ENCODE measurements at places on chromosomes 13 and 19.

GRCh38 chr13:46571189-46571908 lies 18.4 kb downstream of the LRCH1 start:
- no peak for DNase-seq

- DNase-seq = no peak
Observed at GRCh38 chr13:37113534-37113933, 8.1 kb upstream of the CSNK1A1L start.

- peak; percentile 2 for DNase-seq
Observed at GRCh38 chr13:52851137-52851962, 2.9 kb upstream of the PCDH8 start.

GRCh38 chr13:99963816-99964339 lies 7.7 kb downstream of the ZIC5 start:
- DNase-seq = no peak

DNA sequence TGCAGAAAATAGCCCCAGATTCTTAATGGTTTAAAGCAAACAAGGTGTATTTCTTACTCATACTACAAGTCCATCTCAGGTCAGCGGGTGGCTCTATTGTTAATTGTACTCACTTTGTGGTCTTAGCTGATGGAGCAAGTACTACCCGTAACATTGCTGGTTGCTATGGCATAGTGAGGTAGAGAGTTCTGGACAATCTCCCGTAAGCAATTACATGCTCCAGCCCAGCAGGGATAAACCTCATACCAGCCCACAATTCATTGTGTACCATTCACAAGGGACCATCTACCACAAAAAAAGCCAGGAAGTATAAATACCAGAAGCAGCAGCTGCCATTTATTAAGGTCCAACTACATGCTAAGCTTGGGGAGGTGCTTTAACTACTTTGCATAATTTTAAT lies 167.1 kb downstream of the PCDH9 start:
- DNase-seq = no peak

- DNase-seq = no peak
Observed at GRCh38 chr19:29843180-29844051, 31.6 kb downstream of the CCNE1 start.

DNA sequence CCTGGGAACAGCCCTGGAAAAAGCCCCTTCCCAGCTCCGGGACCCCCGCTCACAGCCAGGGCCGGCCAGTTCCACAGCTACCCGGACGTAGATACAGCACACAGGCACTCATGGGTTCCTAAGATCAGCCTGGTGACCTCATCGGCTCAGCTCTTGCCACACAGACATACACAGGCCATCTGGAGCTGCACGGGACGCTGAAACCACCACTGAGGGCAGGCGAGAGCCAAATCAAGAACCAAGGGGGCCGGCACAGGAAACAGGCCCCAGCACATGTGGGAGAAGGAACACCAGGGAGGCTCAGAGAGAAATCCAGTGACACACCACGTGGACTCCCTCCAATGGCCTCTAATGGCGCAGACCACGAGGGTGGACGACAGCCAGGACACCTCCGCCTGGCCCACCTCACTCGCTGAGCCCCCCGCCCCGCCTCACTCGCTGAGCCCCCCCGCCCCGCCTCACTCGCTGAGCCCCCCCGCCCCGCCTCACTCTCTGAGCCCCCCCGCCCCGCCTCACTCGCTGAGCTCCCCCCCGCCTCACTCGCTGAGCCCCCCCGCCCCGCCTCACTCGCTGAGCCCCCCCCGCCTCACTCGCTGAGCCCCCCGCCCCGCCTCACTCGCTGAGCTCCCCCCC lies 69.7 kb upstream of the C13orf46 start:
- DNase-seq = no peak

DNA sequence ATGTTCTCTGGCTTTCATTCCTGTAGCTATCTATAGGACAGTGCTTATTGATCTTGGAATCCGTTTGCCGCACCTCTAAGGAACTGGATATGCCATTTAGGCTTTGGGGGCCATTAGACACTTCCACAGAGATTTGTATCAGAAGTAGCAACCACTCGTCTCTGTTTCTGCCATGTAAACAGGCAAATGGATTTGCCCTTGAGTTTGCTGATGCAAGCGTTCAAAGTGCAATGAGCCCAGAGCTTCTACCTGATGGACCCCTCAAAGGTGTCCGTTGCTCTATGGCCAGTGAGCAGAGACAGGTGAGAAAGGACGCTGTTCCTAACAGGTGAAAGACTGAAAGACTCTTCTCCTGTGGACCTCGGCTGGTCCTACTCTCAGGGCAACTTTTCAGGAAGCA lies 302.9 kb downstream of the ZNF536 start:
- DNase-seq = no peak

GRCh38 chr19:47377801-47378200 lies 28.7 kb downstream of the DHX34 start:
- no peak for DNase-seq

- peak; percentile 80 for DNase-seq
Observed at GRCh38 chr13:19959831-19960652, 1.5 kb downstream of the ZMYM2 start.

DNA sequence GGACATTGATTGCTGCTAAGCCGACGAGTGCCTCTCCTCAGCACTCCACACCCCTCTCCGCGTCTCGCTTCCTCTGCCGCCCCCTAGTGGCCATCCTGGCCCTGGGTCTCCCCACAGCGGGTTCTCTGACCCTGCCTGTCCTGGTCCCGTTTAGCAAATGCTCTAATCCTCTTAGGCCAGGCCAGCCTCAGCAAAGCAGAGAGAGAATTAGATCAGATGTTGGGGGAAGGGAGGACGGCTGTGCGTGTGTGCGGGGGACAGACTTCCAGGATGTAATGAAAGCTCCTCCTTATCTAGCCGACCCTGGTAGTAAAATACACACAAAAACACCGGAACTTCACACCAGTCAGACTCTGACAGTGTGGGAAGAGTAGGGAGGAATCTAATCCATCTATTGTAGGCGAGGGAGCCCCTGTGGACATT lies 4.5 kb downstream of the TPRX2 start:
- peak; percentile 10 for DNase-seq

GRCh38 chr13:35789335-35790165 lies 313.1 kb upstream of the MAB21L1 start:
- DNase-seq = peak; percentile 1

DNA sequence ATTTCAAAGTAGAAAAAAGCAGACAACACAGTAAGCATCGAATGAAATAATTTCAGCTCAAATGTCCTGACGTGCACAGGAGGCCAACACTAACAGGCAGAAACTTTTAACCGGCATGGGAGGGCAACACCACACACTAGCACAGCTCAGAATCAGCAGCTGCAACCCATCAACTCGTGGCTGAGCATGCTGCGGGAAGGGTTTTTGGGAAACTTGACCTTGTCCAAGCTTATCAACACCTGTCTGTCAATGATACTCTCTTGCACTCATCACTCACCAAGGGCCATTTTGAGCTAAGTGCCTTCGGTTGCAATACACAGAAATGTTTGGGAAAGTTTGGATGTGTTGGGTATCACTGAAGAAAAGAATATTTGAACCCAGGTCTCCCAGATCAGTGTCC lies 483.7 kb downstream of the TSHZ3 start:
- DNase-seq = no peak

DNA sequence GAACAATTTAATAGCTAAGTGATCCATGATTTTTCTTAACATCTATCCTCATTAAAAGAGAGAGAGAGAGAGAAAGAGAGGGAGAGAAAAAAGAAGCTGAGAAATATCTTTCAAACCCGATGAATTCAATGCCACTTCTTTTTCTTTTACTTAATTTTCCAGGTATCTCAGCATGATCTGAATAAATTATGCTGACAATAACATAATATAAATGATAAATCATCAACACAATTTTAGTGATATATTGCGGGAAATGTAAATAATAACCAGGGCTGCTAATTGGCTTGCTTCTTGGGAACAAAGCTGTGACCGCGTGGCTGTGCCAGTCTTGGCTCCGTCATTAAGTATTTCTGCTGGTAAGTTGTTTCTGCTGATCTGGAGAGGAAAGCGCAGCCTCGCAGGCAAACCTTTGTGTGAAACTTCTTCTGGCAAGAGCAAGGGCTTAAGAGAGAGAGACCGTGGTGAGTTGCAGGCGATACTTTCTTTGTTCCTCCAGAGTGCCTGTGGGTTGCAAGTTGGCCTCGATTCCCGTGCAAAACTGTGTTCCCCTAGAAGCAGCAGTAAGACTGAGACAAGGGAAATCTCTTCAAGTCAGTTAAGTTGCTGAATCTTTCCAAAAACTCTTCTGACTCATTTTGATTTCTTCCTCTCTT lies 489.1 kb upstream of the TSHZ3 start:
- no peak for DNase-seq

GRCh38 chr13:75458696-75459422 lies 23.1 kb downstream of the TBC1D4 start:
- DNase-seq = no peak

DNA sequence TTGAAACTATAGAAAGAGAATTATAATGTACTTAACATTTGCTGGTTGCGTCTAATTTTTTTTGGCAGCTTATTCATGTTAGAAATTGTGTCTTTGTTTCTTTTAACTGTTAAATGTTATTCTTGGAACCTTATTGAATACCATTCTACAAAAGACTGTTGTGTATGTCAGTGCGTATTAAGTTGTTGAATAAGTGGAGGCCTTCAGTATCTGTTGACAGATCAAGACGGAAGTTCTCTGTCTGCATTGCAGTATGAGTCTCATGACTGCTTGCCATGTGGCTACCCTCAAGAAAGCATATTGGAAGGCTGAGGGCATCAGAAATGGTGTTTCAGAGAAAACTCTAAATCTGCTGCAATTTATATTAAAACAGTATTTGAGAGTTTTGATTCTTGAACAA lies 8.5 kb downstream of the UBA2 start:
- DNase-seq = no peak
